ENCODE measurements at places on chromosomes 6 and 20.

DNA sequence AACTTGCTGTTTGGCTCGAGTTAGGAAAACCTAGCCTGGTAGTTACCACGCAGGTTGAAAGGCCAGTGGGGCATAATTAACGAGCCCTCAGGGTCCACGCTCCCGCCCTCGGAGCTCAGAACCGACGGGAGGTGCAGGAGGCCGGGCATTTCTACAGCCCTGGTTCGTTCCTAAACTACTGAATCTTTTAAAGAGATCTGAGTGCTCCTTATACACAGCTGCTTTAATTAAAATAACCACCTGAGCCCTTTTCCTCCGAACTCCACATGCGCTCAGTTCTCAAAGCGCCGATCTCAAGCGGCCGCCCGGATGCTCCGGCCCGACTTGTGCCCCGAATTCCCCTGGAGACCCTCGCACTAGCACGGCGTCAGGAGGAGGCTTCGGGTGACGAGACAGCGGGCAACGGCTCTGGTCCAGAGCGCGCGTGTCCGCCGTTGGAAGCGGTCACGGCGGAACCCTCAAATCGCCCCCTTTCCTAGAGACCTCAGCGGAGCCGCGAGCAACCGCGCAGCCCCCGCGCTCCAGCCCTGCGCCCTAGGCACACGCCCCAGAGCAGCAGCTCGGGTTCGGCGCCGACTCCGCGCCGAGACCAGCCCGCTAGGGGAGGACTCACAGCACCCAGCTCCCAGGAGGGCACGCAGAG, 397 bp downstream of the WDR27 start:
- no peak for DNase-seq

DNA sequence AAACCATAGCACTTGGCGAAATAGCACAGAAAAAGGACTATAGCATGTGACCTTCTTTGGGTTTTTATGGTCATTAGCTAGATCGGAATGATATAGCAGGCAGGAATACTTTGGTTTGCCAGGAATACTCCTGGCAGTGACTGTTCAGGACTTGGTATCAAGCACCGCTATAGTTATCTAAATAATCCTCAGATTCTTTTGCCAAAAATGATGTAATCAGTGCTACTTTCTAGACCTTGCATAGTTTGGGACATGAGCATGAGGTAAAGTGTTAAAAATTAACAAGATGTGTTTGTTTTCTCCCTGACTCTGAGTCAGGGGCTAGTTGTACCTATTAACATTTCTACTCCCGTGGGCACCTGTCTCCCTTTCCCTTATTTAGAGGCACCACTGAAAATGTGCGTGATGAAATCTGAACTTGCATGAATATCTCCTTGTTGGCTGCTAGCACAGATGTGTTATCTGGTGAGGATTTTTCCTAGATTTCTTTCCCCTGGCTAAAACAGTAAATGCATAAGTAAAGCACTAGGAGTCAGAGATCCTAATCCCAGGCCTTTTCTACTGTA, 511.0 kb downstream of the CDKAL1 start:
- no peak for DNase-seq

GRCh38 chr20:41116282-41116956, 20.9 kb upstream of the PLCG1 start:
- DNase-seq = no peak

DNA sequence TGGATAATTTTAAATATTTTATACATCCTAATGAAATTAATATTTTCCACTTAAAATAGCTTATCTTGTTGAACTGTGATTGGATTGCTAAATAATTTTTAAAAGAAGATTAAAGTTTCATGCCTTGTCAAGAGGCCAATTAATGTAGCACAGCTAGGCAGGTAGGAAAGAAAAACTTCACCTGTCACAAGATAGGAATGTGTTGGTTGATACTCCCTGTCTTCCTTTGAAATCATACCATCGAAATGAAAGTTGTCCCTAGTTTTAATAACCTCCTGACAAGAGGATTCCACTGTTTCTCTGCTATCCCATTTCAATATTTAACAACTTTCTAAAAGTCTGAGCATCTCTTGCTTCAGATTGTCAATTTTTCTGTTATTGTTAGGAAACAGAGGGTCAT, 80.8 kb downstream of the BMP6 start:
- no peak for DNase-seq

DNA sequence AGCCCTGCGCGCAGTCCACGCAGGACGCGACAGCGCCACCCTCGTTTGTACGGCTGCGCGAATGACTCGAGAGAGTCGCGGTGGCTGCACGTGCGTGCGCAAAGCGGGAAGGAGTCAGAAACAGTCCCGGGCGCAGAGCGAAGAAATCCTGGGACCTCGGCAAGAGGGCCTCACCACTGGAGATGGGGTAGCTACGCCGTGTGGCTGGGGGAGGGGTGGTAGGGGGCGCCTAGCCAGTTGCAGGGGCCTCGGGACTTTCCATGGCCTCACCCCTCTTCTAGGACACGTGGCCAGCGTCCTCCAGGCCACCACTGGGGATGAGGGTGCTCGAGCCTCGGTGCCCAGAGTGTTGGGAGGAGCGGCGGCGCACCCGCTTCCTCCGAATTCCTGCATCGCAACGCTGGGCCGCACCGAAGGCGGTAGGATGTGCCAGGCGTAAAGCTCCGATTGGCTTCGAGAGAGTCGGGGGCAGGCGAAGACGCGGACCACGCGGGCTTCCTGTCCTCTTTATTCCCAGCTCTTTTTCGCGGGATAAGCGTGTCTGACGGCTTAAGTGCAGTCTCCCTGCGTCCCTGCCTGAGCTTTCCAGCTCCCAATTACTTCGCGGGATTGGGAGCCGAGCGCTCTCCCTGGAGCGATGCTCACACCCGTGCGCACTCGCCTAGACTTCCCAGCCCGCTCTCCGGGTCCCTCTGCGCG, 38.7 kb downstream of the NCR2 start:
- no peak for DNase-seq

DNA sequence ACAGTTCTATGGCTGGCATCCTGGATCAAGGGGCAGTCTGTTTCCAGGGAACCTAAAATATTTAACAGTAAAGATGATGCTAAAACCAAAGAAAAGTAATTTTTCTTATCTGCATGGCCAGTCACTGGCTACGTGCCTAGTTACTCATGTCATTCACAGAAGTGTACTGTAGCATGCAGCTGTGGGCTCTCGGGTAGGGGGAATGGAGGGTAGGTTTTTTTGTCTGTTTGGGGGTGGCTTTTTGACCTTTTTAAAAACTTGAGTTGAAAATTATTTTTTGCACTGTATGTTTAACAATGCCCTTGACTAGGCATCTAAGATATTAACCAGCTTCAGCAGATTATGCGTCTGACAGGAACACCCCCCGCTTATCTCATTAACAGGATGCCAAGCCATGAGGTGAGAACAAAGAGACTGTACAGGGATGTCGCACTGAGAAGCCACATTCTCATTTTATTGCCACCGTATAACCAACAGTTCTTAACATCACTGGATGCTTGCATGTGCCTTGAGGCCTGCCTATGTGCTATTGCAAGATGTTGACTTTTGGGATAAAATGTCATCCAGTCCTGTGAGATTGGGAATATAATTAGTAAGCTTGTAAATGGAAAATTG, 30.3 kb upstream of the MAPK13 start:
- no peak for DNase-seq

DNA sequence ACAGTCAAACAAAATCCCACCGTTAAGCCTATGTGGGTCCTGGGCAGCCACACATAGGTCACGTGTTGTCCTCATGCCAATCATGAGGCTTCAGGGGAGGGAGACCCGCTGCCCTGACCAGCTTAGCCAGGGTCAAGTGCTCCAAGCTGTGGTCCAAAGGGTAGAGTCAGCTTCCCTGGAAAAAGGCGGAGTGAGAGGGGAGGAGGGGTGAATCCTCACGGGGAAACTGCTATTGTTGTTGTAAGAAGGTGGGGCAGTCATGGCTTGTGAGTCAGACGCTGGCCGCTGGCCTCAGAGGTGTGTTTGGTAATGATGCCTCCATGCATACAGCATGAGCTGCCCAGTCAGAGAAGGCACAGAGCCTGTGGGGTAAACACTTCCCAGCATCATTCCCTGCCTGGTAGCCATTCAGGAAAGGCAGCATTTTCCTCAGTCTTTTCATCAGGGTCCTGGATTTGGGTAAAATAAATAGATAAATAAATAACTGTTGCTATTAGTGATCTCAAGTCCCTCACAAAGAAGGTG, 8.7 kb downstream of the CST3 start:
- DNase-seq = no peak

GRCh38 chr6:120303527-120303926, 954.0 kb upstream of the MAN1A1 start:
- DNase-seq = no peak

DNA sequence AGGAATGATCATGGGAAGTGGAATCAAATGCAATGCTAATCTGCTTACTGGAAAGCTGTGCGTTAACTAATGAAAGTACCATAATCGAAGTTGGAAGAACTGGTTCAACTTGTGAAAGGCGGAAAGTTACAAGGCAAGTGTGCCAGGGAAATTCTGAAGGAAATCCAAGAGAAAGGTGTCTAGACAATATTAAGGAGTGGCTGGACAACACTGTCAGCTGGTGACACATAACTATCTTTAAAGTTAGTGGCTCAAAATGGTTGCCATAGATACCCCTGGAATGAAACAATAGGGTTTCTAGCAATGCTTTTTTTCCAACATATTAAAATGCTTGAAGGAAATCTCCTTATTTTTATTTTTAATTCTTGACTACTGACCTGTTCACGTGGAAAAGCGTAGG, 90.4 kb downstream of the BMP2 start:
- DNase-seq = no peak

DNA sequence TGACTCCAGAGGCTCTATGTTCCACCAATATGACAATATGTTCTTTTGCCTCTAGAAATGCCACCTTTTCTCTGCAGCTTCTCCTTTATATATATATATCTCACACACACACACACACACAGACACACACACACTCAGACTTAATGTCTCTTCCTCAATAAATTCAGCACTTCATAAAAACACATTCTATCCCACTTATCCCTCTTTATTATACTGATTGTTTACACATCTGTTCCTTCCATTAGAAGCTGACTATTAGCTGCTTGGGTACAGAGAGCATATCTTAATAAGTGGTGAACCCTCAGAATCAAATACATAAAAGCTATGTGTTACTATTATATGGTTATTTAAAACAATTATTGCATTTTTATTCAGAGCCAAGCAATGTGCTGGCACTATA, 23.3 kb downstream of the NRSN1 start:
- no peak for DNase-seq

GRCh38 chr6:40393641-40394040, 193.5 kb downstream of the LRFN2 start:
- DNase-seq = no peak

DNA sequence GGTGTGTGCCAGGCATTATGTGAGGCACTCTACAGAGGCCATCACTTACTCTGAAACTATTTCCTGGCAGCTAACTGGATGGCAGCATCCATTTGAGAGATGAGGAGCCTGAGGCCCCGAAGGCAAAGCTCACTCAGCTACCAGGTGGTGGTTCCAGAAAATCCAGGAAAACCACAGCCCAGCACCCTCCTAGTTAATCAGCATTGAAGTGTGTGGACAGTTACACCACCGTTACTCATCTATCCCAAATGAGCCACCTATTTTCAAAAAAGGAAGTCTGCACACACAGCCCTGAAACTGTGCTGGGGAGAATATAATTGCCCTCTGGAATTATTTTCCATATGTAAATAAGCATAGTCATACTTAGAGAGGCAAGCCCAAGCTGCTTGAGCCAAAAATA, 67.4 kb downstream of the CNBD2 start:
- no peak for DNase-seq

GRCh38 chr20:1465470-1466210, 1.0 kb downstream of the NSFL1C start:
- no peak for DNase-seq

- DNase-seq = no peak
Observed at GRCh38 chr6:20575125-20575524, 40.9 kb downstream of the CDKAL1 start.

- DNase-seq = no peak
Observed at GRCh38 chr6:56378966-56379585, 131.7 kb upstream of the COL21A1 start.

GRCh38 chr20:39897058-39897457, 792.0 kb downstream of the MAFB start:
- no peak for DNase-seq

GRCh38 chr20:63864545-63864977, 509 bp upstream of the TPD52L2 start:
- no peak for DNase-seq

DNA sequence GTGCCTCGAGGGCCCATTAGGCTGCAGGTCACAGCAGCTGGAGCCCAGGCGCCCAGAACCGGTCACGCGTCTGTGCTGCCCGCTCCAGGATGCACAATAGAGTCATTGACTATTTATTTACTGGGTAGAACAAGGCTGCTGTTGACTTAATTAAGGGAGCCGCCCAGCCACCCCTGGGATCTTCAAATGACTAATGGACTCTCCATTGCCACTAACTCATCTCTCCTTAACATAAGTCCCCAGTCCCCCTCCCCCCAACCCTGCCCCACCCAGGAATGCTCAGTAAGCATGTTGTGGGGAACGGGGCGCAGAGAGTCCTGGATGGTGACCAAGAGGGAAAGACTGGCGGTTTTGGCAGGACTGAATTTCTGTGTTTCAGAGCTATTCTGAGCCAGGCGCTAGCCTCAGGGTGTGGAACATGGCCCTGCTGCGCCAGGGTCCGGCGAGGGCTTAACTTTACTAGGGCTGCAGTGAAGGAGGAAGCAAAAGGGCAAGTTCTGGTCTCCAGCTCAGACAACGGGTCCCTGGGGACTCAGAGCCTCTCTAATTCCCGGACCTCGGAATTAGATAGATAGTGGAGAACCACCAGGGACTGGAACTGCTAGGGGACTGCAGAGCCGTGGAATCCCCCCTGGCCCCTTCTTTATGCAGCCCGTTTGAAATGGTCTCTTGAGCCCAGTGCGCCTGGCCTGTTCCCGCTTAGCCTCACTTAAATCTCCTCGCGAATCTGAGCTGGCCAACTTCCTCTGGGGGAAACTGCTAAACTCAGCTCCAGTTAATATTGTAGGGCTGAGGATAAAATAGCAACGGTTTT, 1.5 kb upstream of the GRIK2 start:
- no peak for DNase-seq

GRCh38 chr6:7701212-7701834, 24.6 kb upstream of the BMP6 start:
- DNase-seq = no peak

DNA sequence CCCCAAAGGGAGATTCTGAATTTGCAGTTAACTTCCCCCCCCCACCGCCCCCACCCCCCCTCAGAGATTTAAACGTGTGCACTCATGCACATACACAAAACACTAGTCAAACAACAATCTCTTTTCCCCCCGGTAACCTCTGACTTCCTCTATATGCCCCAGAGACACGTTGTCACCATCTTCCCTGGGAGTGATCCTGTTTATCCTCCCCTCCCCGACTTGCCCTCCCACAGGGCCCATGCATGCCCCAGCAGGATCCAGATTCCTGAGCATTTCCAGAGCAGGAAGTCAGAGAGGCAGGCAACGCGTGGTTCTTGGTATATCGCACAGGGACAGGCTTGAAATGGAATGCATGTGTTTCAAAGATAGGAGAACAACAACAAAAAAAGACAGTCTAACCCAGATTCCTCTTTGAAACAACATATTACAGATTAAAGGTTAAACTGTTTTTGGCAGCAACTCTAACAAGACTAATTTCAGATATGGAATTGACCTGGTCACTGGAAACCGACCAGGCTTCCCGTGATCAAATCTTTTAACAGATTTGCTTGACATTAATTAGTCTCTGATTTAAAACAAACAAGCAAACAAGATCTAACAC, 1.3 kb downstream of the BLCAP start:
- DNase-seq = no peak

Measured in neural crest cell (in vitro differentiated cells).